ENCODE measurements at places on chromosomes 12 and 14. TPM values are rescaled to one million over a fixed set of nuclear protein-coding genes. Genes with fewer than 3 reads are reported as not detected.

Gene DHH
- total RNA-seq, result 0.06 TPM

Gene MYO1H
- total RNA-seq, result not detected

Gene SIX4
- 20.5 TPM for total RNA-seq

Gene ARHGEF25
- 4.6 TPM for total RNA-seq

Gene C3AR1
- not detected for total RNA-seq

Gene SLC8B1
- total RNA-seq, result 8.2 TPM

Gene LRCOL1
- total RNA-seq, result not detected

Gene MORN3
- total RNA-seq, result 0.41 TPM

Gene CMA1
- not detected for total RNA-seq

Data from G401 (cell line).